ENCODE measurements at places on chromosomes 1 and 21.

DNA sequence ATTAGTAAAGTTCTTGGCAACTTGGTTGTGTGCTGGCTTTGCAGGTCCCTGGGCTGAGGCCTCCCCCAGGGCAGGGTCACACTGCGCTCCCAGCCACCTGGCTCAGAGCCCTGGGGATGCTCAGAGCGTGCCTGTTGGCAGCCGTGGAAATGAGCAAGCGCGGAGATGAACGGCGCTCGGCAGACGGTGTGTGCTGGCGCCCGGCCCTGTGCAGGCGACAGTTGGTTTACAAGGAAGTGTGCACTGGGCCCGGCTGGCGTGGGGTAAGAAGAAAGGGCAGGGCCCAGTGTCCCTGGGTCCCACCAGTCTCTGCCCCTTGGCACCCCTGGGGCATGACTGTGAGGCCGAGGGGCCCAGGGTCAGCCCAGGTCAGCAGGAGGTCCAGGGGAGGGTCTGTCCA is 25.7 kb upstream of the PEX10 start:
- DNase-seq, result no peak

DNA sequence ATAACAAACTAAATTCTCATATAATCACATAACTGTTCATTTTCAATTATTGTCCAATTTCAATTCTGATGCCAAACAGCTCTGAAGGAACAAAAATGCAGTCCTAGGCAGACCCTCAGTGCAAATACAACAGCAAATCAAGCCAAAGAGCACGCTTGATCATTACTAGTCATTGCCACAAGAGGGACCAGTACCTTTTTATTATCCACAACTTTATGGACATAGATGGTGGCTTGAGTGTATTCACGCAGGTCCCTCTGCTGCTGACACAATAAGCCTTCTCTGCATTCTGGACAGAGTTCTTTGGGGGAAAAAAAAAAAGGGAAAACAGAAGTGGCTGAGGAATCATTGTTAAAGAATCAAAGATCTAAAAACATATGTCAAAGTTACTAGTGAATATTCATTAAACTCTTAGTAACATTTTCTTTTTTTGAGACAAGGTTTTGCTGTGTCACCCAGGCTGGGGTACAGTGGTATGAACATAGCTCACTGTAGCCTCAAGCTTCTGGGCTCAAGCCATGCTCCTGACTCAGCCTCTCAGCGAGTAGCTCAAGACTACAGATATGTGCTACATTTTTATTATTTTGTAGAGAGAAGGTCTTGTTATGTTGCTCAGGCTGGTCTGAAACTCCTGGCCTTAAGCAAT is 34.3 kb upstream of the RAP1GAP start:
- no peak for DNase-seq

DNA sequence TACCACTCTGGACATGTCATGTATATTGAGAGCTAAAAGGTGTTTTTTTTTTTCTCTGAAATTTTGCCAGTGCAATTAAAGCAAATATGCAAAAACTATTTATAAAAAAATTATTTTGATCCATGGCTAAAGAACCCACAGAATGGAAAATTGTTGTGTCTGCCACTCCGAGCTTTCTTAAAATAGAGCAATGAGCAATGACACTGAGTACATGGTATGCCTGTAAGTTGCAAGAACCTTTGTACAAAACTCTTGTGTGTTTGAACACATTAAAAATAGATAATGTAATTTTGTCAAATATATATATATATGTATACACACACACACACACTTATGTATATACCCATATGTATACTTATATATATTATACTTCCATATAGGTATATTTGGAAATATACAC is 1530.9 kb upstream of the B3GALT2 start:
- no peak for DNase-seq

DNA sequence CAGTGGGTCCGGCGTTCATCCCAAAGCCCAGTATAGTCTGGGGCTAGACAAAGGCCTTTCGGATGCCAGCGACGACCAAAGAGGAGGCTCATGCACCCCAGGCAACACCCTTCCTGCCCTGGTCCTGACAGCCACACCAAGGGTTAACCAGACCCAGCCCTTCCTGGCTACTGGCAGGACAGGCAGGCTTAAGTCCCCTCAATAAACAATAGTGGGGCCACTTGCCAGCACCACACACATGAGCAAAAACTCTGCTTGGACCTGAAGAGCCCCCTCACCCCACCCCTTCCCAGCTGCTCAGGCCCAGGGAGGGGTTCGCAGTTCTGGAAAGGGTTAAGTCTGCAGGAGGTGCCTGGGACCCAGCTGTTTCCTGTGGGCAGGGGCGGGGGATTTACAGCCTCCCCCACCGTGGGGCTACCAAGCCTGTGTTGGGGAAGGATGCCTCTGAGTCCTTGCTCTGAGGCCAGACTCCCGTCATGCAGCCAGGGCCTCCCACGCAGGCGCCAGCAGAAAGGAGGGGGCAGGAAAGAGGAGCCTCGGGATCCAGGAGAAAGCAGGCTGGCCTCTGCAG is 18.2 kb downstream of the PHLDA3 start:
- DNase-seq, result no peak

GRCh38 chr1:201790261-201790660 is 38.7 kb upstream of the IPO9 start:
- DNase-seq, result no peak

DNA sequence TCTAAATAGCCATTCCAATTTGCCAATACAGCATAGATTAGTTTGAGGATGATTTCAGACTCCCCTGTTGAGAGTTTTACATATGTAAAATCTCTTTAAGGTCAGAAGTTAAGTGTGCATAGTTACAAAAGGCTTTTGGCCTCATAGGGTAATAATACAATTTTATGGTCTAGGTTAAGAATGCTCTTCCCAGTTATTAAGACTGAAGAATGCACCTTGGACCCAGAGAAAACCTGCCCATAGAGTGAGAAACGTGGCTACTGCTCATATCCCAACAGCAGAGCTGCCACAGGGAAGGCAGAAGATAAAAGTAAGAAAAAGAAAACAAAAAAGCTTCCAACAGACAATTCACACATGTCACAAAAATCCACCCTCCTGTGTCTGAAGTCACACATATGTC is 255.9 kb downstream of the LMO4 start:
- no peak for DNase-seq

GRCh38 chr21:34844924-34845238 is 176.1 kb downstream of the CLIC6 start:
- DNase-seq, result no peak

GRCh38 chr1:67333603-67334002 is 25.9 kb downstream of the IL12RB2 start:
- DNase-seq, result no peak

DNA sequence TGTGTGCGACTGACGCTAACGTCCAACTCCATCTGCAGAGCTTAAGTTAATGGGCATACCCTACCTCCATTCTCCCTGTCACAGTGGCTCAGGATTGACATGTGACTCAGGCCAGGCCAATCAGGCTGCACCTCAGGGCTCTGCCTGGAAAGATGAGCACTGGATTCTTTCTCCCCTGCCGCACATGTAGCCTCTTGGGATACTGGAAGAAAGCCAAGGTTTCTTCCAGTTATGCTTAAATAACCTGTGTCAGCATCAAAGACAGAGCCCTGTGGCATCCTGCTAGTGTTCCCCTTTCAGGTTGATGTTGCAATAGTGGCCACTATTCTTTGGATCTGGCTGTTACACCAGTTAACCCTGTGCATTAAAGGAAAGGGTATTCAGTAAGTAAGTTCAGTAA is 55.0 kb upstream of the SYT6 start:
- DNase-seq, result no peak
